T-helper 1 cell treated with Interleukin-12 subunit alpha and Interleukin-12 subunit beta and Interleukin-4 antibody, amounts not matched to agents 30 ng/mL and 1 ng/mL, for 36 hours (primary cell): ENCODE measurements at places on chromosomes 7 and 10. TPM values are rescaled to one million over a fixed set of nuclear protein-coding genes. Genes with fewer than 3 reads are reported as not detected.

The PRLHR gene
- not detected in 2 replicates for total RNA-seq

The CYP2C19 gene
- total RNA-seq: not detected in 2 replicates

The GARS1 gene
- total RNA-seq: 156 and 158 TPM in 2 replicates

The TMEM196 gene
- total RNA-seq: not detected in 2 replicates

The HOXA6 gene
- total RNA-seq: not detected in 2 replicates

The AGR2 gene
- total RNA-seq: not detected in 2 replicates

The NKX1-2 gene
- total RNA-seq: not detected in 2 replicates

The OR2A12 gene
- total RNA-seq: not detected in 2 replicates

The SMO gene
- total RNA-seq: 0.05 TPM in 1 of 2 replicates, not detected in the other

The TAX1BP1 gene
- 80.7 and 82.1 TPM in 2 replicates for total RNA-seq

The AMZ1 gene
- total RNA-seq: 0.17 and 0.27 TPM in 2 replicates

The ADAP1 gene
- total RNA-seq: 20.6 and 20.9 TPM in 2 replicates

The MBL2 gene
- total RNA-seq: not detected in 2 replicates
